ENCODE measurements at places on chromosomes 13 and 19.

DNA sequence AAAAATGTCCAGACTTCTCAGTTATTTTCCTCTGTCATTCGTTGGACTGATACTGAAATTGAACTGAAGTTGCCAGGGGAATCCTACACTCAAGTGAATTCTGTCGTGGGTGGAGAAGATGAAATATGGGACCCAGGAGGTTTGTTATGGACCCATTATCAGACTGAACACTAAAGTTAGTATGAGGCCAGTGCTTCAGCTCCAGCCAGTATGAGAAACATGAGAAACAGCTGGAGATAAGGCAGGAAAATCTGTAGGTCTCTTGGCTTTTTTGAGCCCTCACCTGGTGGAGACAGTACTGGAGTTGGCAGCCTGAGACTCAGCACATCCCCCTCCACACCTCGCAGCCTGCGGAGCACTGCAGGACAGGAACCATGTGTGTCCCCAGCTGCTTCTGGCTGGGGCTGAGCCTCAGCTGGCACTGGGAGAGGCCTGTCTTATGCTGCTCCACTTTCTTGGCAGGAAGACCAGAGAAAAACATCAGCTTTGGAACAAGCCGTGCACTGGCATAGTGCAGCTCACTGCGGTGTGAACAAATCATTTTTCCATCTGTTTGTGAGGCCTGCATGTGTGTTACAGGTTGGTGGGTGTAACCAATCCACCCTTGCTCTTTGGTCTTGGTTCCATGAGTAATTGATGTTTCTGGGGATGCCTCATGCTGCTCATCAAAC is 641.0 kb downstream of the FGF9 start:
- no peak for DNase-seq

GRCh38 chr19:32138416-32138815 is 207.0 kb upstream of the ZNF507 start:
- DNase-seq: no peak

GRCh38 chr13:110689711-110690110 is 16.2 kb downstream of the CARS2 start:
- no peak for DNase-seq

DNA sequence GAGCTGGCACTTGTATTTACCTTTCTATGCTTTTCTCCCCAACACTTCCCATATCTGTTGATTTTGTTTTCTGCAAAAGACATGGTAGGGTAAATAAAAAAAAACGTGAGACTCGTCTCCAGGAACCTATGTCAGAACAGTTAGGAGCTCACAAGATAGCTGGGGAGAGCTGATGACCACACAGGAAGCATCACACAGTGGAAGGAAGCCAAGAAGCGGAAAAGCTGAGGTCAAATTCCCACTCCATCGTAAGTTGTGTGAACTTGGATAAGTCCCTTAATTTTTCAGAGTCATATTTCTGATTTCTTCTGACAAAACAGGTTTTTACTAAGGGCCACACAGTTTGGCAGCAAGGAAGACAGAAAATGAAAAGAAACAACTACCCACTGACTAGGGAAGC is 199.6 kb downstream of the KLF5 start:
- no peak for DNase-seq

DNA sequence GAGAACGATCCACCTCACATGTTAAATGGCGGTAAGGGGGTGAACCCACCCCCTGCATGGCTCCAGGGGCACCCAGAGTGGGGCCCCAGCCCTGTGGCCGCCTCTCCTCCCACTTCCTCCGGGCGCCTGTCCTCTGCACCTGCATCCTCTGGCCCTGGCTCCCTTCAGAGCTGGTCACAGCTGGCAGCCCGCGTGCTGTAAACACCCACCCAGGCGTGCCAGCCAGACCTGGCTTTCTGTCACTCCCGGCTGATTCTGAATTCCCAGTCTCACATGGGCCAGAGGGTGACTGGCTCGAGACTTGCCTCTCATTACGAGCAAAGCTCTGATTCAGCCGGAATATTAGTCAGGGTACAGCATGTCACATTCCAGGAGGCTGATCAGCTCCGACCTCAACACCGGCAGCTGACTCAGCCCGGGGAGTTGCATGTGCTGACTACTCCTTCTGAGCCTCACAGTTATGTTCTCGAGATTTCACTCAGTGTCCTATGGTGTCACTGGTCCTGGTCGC is 75.1 kb downstream of the GNG7 start:
- DNase-seq: peak; percentile 51

- no peak for DNase-seq
Measured at GRCh38 chr13:91904597-91904996, 506.2 kb downstream of the GPC5 start.

DNA sequence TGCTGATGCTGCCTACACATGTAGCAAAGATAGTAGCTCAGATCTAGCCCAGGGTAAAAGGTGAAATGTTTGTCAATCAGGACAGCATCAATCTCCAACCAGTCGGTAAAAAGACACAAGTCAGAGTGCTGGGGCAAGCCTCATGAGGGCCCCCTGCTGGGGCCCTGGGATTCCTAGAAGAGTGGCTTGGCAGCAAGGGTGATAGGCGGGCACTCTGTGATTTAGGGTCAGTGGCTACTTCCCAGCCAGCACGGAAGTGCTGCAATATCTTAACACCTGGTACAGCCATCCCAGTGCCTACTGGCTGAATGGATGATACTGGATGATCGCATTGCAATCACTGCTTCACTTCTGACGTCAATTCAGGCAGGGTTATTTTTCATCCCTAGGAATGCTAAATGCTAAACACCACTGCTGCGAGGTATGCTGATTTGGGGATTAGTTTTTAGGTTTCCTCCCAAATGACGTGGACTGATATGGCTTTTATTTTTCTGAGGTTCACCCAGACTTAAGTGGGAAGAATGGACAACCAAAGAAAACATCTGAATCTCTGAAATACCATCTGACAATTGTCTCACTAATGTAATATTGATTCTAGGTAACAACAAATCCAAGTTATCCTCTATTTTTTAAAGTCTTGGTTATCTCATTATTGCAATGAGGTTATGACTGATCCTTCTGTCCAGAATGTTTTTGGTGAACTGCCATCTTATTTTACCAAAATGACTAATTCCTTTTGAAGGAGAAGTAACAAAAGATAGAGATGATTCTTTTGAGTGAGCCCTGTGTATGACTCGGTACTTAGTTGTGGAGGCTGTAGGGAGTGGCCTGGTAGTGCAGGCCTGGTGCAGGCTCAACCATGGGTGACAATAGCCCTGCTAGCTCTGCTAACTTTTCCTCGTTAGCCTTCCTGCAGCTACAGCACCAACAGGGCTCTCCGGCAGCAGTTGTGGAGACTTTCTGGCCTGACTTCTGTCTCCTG is 432.5 kb downstream of the FGF9 start:
- no peak for DNase-seq

GRCh38 chr13:44420376-44421220 is 47.0 kb downstream of the SERP2 start:
- no peak for DNase-seq

DNA sequence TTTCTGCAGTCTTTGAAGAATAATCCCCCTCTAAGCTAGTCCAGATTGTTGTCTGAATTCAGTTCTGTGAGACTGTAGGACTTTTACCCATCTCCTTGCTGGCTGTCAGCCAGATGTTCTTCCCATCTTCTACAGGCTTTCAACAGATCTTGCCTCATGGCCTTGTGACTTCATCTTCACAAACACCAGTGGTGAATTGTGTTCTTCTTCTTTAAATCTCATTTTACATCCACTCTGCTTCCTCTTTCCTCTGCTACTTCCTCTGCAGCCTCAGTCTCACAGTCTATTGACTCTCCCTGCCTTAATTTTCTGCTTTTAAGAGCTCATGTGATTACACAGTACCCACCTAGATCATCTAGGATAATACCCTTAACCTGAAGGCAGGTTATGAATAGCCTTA is 859.0 kb upstream of the SLITRK1 start:
- no peak for DNase-seq

- DNase-seq: no peak
Measured at GRCh38 chr13:45040173-45040572, 50.8 kb downstream of the GPALPP1 start.

GRCh38 chr19:8592231-8593009 is 15.2 kb upstream of the MYO1F start:
- peak; percentile 13 for DNase-seq

- peak; percentile 5 for DNase-seq
Measured at GRCh38 chr13:49240017-49240416, 7.7 kb upstream of the CDADC1 start.

- DNase-seq: no peak
Measured at GRCh38 chr13:98892821-98893220, 85.0 kb downstream of the DOCK9 start.

GRCh38 chr19:3653865-3654513 is 27.4 kb upstream of the CACTIN start:
- DNase-seq: no peak

- no peak for DNase-seq
Measured at GRCh38 chr13:105168295-105168694, 1367.2 kb downstream of the EFNB2 start.

DNA sequence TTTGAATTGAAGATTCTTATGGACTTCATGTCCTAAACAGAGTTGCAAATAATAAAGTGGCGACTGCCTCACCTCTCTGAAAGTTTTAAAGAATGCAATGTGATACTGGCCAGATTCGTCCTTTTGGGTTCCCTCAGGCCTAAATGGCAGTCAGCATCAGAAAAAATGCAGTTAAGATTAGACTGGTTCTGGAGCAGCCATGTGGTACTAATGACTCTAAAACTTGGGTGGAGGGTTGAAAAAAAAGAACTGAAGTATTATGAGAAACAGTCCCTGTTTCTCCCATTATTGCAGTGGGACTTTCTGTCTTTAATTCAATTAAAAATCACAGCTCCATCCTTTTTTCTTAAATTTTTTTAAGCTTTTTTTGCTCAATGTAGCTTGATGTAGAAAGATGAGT is 37.3 kb downstream of the WDFY2 start:
- DNase-seq: no peak

DNA sequence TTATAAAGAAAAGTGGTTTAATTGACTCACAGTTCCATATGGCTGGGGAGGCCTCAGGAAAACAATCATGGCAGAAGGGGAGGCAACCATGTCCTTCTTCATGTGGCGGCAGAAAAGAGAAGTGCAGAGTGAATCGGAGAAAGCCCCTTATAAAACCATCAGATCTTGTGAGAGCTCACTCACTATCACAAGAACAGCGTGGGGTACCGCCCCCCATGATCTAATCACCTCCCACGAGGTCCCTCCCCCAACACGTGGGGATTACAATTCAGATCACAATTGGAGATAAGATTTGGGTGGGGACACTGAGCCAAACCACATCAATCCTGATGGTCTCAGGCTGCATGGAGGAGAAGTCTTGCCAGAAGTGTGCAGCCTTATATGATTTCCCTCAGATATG is 26.0 kb downstream of the TM9SF2 start:
- DNase-seq: no peak

- DNase-seq: peak; percentile 86
Measured at GRCh38 chr19:38036707-38037611, 130.0 kb downstream of the SIPA1L3 start.

DNA sequence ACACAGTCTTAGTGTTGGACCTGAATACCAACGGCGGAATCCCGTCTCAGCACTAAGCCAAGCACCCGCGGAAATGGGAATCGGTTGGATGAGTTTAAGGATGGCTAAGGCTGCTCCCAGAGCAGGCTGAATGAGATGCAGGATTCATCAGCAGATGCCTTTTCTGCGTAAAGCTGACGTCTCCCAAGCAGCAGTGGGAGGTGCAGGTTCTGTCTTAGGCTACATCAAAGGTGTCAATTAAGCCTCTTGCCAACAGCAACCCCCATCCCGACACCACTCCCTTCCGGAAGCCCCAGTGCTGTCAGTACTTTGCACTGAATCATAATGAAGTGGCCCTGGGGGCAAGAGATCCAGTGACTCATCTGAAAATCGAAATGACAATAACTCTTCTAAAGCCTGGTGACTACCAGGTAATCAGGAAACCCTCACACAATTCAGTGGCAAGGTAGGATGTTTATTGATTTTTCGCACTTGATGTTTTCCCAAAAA is 275.6 kb downstream of the DCLK1 start:
- DNase-seq: no peak

DNA sequence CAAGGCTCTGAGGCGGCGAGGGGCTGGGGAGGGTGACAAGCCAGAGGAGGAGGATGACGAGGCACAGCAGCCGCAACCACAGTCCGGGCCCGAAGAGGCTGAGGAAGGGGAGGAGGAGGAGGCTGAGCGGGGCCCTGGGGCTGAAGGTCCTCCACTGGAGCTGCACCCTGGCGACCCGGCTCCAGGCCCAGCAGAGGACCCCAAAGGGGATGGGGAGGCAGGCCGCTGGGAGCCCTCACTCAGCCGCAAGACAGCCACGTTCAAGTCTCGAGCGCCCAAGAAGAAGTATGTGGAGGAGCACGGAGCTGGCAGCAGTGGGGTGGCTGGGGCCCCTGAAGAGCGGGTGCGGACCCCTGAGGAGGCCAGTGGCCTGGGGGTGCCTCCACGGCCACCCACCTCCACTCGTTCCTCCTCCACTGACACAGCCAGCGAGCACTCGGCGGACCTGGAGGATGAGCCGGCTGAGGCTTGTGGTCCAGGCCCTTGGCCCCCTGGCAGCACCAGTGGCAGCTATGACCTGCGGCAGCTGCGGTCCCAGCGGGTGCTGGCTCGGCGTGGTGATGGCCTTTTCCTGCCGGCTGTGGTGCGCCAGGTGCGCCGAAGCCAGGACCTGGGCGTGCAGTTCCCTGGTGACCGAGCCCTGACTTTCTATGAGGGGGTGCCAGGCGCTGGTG is 2.9 kb downstream of the CIC start:
- DNase-seq: no peak

DNA sequence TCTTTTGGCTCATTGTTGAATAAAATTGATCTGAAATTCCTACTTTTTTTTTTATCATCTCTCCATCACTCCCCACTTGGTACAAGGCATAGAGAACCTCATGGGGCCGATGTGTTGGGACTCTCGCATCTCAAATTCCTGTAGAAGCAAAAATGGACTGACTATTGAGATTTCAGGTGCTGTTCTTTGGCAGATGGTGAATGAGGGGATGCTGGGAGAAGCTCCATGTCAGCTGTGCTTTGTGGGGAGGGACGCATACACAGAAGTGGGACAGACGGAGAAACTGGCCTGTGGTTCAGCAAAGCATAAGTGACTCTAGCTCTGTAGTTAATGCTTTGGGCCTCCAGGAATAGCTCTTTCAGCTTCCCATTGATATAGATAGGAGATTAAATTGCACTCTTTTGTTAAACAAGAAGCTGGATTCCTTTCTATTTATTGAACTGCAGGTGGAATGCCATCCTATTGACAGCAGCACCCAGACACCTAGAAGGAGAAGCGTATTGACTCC is 194.5 kb upstream of the RNF113B start:
- peak; percentile 45 for DNase-seq

- no peak for DNase-seq
Measured at GRCh38 chr13:37288057-37288720, 182.7 kb upstream of the CSNK1A1L start.

Measured in NCI-H2171 treated with DMSO at 0.1 percent for 48 hours (cell line).